ENCODE measurements at places on chromosomes 7 and 10.

- no peak for DNase-seq
Measured at GRCh38 chr10:106655165-106655564, 509.3 kb downstream of the SORCS1 start.

- no peak for DNase-seq
Measured at GRCh38 chr10:1535301-1535965, 201.9 kb downstream of the ADARB2 start.

DNA sequence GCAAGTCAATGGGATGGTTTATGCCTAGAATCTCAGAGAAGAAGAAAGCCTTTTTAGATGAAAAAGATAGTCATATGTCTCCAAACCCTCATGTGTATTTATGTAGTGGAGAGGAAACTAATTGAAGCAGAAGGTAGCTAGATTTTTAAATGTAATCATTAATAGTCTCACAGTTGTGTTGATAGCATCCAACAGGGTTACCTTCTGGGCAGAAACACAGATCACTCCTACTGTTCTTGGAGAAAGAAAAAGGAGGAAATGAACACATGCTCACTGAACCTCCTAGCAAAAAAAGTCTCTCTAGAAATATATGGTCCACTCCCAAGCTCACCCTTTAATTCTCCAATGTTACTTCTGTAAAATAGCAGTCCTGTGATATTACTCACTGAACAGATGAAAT, 777.2 kb upstream of the C7orf33 start:
- DNase-seq = no peak

DNA sequence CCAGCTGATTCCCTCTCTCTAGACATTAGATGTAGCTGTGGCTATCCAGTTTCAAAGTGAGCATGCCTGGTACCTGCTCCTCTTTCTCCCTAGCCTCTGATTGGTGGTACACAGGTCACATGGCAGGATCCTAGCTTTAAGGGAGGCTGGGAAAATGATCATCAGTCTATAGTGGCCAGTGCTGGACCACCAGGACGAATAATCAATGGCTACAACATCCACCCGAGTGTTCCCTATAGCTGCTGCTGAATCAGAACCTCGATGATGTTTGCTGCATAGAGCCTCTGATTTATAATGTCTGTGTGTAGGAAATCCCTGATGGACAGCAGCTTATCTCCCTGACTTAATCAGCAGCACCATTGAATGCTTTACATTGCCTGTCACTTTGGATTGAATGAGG, 28.9 kb upstream of the LMTK2 start:
- no peak for DNase-seq

GRCh38 chr7:98278936-98279335, 2.5 kb upstream of the BRI3 start:
- DNase-seq = no peak

DNA sequence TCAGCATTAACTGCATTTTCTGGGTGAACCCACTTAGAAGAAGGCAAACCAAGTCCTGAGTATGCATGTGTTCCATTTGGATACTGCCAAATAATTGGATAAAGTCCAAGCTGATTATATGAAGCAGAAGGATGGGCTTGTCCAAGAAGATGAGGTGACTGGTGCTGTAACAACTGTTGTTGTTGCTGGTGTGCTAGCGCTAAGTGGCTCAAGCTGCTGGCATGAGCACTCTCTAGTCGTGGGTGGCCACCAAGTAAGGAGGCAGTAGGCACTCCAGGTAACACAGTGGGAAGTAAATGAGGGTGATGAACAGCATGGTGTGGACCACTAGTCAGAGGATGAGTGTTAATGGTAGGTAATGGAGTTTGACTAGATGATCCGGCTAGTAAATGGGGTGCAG, 80.4 kb downstream of the NRBF2 start:
- no peak for DNase-seq

GRCh38 chr7:29154076-29154475, 7.7 kb upstream of the CPVL start:
- no peak for DNase-seq

DNA sequence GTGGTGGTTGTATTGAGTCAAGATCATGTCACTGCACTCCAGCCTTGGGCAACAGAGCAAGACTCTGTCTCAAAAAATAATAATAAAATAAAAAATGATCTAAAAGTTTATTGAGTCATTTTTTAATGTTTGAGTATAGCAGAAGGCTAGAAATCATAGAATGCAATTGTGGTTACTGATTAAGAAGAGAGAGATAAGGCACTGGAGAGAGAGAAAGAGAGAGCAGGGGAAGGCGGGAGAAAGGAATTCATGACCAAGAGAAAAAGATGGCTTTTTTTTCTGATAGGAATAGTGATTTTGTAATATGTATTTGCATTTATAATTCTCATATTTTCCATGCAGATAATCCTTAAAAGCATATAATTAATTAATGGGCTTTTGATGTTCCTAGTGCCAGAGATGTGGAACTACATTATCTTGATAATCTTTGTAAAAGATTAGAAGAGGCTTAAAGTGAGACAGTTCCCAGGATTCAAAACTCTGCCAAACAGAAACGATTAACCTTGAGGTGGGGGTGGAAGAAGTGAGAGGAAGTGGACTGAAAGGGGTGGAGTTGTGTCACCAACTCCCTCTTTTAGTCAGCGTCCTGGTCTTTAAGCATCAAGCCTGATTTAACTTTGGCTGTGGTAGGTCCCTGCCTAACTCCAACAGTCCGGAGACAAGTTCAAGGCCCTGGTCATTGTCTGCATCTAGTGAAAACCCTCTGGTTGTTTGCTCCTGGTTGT, 76.2 kb downstream of the CHN2 start:
- DNase-seq = no peak

GRCh38 chr10:2933071-2933470, 134.3 kb upstream of the PFKP start:
- no peak for DNase-seq

- DNase-seq = no peak
Measured at GRCh38 chr7:16417906-16418305, 3.4 kb downstream of the CRPPA start.

- no peak for DNase-seq
Measured at GRCh38 chr10:107790271-107790670, 625.8 kb upstream of the SORCS1 start.

- no peak for DNase-seq
Measured at GRCh38 chr7:107208563-107208962, 39.8 kb downstream of the HBP1 start.

- no peak for DNase-seq
Measured at GRCh38 chr10:86443936-86444335, 77.3 kb upstream of the GRID1 start.

- DNase-seq = no peak
Measured at GRCh38 chr10:107341281-107341680, 176.8 kb upstream of the SORCS1 start.

GRCh38 chr10:100930368-100930767, 17.6 kb downstream of the SLF2 start:
- DNase-seq = no peak

GRCh38 chr10:88388324-88388723, 194.8 kb downstream of the RNLS start:
- no peak for DNase-seq

- no peak for DNase-seq
Measured at GRCh38 chr10:118920206-118920605, 109.3 kb upstream of the NANOS1 start.

GRCh38 chr7:20776942-20777341, 9.7 kb downstream of the SP8 start:
- no peak for DNase-seq

DNA sequence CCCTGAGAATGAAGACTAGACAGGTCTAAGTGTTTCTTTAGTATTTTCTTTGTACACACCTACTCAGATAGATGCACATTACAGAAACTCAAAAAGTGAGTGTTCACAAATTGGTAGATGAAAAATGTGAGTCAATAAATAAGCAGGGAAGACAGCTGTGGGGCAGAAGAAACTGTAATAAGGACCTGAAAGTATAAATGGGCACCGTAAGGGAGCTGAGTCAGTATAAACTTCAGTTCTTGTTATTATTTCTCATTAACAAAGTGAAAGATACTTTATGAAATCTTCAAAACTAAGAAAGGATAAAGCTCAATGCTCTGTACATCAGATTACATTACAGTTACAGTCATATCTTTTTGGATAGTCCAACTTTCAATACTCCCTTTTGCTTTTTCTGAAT, 2.5 kb downstream of the MTPN start:
- DNase-seq = no peak

- peak; percentile 42 for DNase-seq
Measured at GRCh38 chr7:149422914-149423301, 38.0 kb downstream of the ZNF777 start.

GRCh38 chr7:50661345-50662040, 96.3 kb upstream of the DDC start:
- DNase-seq = no peak

GRCh38 chr7:140263277-140263676, 86.5 kb upstream of the KDM7A start:
- DNase-seq = no peak

GRCh38 chr7:95840953-95841950, 68.9 kb downstream of the DYNC1I1 start:
- DNase-seq = no peak

GRCh38 chr10:86699125-86699524, 30.8 kb downstream of the LDB3 start:
- no peak for DNase-seq

DNA sequence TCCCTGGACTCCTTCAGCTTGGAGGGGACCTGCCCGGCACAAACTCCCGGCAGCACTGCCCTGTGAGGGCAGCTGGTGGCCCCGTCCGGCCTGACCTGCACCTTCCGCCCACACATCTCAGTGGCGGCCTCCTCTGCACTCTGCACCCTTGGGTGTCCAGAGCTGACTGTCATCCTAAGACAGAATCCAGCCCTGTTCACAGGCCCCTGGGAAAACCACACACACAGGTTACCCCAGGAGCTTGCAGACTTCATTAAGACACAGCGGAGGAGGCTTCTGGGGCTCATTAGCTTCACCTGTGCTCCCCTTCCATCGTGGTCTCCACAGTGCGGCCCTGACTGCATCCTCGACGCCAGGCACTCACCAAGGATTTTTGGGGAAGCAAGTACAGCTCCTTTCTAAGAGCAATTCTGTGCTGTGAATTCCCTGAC, 51.5 kb upstream of the SHH start:
- DNase-seq = no peak

DNA sequence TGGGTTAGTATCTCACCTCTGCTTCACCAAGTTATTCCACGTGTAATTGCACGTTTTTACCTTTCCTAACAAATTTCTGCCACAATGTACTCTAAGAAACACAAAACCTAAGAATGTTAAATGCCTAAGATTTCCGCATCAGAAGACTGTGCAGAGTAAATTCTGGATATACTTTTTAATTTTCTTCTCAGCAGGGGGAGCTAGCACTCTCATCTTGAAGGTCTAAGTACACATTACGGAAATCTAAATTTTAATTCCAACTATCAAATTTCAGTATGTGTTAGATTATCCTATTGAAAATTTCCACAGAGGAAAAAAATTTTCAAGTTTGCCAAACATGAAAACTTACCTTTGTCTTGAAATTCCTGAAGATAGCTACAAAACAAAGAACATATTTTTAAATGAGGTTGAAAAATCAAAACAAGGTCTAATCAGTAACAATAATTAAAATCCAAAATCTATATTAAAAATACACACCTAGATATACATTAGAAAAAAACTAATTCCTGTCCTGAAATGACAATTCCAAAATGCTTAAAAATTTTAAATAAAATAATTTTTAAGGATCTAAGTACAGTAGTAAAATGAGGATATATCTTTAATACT, 10.5 kb downstream of the SKAP2 start:
- DNase-seq = no peak

GRCh38 chr7:11750191-11750590, 81.8 kb downstream of the THSD7A start:
- DNase-seq = no peak

GRCh38 chr7:86720306-86720705, 76.6 kb downstream of the GRM3 start:
- no peak for DNase-seq

DNA sequence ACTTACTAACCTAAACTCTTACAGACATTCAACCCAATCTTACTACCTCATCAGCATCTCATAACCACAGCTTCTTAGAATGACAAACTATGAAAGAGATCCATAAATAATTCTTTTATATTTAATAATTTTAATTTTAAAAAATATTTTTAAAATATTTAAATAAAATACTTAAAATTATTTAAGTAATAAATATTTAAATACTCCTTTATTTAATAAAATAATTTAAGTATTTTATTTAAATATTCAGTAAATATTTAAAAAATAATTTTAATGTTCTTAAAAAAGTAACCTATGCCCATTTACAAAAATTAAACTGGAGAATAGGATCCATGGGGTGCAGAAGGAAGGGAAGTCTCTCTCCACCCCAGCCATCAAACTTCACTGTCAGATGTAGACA, 627.3 kb upstream of the MGMT start:
- DNase-seq = no peak

GRCh38 chr7:134948736-134949135, 37.6 kb upstream of the AGBL3 start:
- DNase-seq = no peak

DNA sequence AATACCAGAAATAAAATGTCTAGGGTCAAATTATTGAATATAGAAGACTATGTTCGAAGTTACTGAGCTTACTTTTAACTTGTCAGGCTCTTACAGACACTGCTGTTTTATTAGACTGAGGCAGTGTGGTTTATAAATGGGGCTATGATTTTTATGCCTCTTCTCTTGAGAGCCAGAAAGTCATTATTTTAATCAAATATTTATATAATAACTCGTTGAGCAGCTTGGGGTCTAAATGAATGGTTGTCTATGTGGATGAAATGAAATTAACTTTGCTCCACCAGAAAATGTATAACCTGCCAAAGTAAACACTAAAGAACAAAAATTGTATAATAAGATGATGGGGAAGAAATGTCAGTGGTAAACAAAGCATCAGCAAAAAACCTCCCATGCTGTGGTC, 175.6 kb upstream of the THSD7A start:
- no peak for DNase-seq

- DNase-seq = no peak
Measured at GRCh38 chr10:43965033-43965917, 316.6 kb upstream of the ZNF32 start.

DNA sequence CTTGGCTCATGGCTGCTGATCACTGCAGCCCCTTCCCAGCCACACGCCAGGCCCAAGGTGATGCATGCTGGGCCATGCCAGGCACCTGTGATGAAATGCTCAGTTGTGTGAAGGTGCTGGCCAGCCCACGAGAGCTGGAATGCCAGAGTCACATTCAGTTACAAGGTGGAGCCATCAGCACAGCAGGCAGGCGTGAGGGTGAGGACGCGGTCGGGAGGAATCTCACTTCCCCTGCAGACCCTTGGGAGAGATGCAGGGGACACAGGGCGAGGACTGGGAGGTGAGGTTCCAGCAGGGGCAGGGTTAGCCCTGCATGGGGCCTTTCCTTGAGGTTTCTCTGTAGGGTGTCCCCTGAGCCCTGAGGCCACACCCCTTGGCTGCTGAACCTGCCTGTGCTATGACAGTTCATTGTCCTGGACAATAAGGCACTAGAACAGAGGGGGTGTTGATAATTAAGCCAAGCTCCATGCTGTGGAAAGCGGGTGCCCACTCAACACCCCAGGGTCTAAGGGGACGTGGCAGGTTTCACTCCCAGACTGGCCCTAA, 82.4 kb downstream of the ADARB2 start:
- no peak for DNase-seq

DNA sequence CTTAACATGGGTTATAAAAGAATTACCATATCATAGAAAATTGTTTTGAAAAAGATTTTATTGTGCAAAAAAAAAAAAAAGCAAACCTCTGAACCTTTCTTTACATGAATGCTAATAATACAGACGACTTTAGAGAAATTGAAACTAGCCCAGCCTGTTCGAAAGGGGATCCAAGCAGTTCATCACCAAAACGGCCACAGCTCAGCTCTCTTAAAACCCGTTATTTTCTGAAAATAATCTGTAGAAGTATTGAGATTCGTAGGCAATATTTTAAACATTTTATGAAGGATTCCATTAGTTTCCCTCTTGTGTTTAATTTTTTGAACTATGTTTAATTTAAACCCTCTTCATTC, 9.9 kb upstream of the GSAP start:
- no peak for DNase-seq

Data from WTC11 (cell line).